DND-41 (cell line): ENCODE measurements at places on chromosomes 12 and 14.

GRCh38 chr12:8941691-8942478 lies 7.6 kb downstream of the M6PR start:
- no peak for DNase-seq

- no peak for DNase-seq
Measured at GRCh38 chr12:107891967-107892366, 117.5 kb downstream of the ASCL4 start.

GRCh38 chr12:77031745-77032144 lies 33.6 kb downstream of the E2F7 start:
- no peak for DNase-seq

DNA sequence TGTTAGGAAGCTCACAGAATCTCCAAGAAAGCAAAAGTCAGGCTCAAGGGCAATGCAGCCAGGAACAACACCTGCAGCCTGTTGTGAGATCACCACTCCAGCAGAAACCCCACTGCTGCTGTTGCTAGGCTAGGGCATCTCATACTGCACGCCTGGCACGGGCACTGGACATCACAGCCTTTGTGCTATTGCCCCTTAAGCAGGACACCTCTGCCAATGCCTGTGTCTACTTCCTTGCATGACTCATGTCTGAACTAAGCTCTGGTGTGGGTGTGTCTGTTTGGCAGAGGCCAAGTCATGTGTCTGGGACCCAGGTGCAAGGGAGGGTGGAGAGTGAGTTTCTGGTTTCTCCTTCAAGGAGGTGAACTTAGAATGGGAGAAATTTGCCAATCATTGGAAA lies 10.0 kb upstream of the DDX47 start:
- DNase-seq = peak; percentile 24

DNA sequence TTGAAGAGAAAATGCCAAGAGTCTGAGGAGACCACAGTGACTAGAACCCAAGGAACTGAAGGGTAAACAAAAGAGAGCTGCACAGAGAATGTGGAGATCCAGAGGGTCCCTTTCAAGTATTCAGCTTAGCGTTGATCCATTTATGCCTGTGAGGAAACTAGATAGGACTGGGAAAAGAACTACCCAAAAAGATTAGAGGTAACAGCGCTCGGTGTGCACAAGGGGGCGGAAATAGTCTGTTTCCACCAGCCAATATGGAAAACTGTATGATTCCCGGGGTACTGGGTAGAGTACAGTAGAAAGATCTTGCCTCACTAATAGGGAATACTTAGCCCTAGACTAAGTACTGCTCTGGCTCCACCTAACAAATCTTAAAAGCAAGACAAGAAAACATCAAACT lies 135.5 kb downstream of the DPF3 start:
- no peak for DNase-seq

DNA sequence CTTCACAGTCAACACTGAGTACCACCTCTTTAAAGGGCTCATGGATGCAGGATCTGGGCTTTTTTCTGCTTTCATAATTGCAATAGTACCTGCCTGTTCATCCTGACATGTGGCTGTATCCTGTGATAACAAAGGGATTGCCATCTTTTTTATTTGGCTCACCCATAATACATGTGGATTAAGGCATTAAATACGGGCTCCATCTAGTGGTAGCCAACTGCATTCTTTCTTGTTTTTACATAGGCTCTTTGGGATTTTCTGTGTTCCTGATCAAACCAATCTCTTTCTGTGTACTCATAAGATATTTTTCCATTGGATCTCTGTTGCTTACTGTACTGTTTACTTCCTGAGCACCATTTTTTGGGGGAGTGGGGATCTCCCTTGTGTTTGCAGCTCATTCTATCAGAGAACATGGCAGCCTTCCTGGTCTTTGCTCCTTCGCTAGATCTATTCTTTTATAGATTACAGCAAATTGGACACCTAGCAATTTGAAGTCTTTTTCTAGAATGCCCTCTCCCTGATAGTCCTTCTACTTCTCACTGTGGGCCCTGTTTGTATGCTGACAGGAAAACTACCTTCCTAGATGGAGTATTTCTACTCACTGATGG lies 723.4 kb upstream of the MDGA2 start:
- peak; percentile 8 for DNase-seq

DNA sequence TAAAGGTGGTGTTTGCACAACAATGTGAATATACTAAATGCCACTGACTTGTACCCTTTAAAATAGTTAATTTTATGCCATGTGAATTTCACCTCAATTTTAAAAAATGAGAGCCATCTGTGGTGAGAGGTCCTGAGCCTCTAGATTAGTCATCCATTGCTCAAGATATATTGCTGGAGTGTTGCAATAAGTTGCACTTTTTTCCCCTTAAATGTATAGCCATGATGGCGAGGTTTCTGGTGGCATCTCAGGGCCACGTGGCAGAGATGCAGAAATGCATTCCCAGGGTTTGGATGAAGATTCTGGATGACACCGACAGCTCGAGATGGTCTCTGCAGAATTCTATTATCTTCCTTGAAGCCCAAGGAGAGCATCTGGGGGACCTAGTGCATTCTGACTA lies 153.7 kb downstream of the AACS start:
- no peak for DNase-seq

DNA sequence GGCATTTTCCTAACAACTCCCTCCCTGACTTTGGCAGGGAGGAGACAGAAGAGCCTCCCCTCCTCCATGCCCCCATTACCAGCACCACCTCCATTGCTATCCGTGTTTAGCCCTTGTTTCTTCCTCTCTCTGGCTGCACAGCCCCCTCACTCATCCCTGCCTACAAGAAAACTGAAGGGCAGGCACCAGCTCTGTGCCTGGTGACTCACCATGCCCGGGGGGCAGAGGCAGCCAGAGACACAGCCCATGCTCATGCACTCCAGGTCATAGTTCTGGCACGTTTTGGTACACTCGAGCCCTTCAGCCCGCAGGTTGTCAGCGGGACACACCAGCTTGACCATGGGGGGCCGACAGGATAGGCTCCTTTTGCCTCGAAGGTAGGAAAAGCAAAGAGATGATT lies 80.4 kb downstream of the VWF start:
- DNase-seq = no peak

DNA sequence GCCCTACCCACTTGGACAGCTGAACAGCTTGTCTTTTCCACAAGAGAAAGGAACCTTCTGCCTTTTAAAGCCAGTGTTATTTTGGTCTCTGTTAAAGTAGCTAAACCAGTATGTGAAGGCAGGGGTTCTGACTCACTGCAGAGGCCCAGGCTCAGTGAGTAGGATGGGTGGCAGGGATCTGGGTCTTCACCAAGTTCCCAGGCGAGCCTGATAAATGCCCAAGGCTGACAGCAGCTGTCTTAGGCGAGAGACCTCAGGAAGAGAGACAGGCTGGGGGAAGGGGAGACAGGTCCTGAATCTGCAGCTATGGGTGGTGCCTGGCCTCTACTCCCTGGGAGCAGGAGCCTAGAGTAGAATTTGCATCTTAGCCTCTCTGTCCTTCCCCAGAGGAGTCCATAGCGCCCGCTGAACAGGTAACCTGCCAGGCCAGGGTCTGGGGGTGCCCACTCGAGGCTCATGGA lies 18.1 kb upstream of the KIF26A start:
- no peak for DNase-seq

- peak; percentile 31 for DNase-seq
Measured at GRCh38 chr12:116818341-116818856, 62.8 kb downstream of the HRK start.

GRCh38 chr12:51647647-51648046 lies 56.6 kb downstream of the SCN8A start:
- DNase-seq = no peak

GRCh38 chr14:72714871-72715214 lies 179.1 kb downstream of the DPF3 start:
- no peak for DNase-seq

DNA sequence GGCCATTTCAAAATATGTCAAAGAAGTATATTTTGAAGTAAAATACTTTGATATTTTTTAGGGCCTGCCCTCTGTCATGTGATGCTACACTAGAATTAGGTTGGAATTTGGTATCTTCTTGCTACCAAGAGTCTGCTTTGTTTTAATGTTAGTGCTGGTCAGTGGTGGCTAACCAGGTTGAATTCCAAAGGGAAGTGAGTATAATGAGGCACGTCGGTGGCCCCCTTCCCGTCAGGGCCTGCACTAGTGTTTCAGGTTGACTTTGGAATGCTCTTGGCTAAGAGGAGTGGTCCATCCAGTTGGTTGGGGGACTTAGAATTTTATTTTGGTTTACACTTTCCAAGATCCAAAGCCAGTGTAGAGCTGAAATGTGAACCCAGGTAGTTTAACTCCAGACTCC lies 185.4 kb downstream of the NOVA1 start:
- DNase-seq = no peak

DNA sequence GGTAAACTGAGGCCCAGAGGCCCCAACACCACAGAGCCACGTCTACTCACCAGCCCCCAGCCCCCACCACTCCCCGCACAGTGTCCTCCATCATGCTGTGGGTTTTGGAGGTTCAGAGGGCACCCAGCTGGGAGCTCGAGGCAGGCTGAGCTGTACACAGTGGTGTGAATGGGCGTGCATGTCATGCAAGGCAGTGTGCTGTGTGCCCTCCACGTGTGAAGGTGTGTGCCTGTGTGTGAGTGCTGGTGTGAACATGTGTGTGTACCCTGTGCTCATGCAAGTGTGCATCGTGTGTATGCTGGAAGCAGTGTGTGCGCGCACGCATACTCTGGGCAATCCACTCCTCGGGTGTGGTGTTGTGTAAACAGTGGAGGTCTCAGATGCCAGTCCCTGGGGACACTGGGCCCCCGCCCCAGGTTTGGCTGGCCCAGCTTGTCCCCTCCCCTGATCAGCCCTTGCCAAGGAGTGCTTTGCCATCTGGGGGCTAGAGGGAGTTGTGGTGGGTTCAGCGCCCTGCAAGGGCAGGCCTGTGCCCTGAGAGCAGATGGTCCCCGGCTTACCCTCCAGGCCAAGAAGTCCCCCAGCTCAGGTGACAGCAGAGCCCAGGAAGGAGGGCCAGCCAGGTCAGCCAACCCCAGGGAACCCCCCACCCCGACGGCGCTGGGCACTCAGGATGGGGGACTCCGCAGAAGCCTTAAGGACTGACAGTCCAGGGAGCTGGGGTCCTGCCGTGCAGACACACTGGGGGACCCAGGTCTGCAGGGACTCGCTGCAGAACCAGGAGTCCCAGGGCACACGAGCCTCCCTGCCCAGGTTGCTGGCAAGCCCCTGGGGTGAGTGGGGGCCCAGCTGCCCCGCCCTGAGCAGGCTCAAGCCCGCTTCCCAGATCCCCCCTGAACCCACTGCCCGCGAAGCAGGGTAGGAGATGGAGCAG lies 23.8 kb upstream of the GPR132 start:
- no peak for DNase-seq

DNA sequence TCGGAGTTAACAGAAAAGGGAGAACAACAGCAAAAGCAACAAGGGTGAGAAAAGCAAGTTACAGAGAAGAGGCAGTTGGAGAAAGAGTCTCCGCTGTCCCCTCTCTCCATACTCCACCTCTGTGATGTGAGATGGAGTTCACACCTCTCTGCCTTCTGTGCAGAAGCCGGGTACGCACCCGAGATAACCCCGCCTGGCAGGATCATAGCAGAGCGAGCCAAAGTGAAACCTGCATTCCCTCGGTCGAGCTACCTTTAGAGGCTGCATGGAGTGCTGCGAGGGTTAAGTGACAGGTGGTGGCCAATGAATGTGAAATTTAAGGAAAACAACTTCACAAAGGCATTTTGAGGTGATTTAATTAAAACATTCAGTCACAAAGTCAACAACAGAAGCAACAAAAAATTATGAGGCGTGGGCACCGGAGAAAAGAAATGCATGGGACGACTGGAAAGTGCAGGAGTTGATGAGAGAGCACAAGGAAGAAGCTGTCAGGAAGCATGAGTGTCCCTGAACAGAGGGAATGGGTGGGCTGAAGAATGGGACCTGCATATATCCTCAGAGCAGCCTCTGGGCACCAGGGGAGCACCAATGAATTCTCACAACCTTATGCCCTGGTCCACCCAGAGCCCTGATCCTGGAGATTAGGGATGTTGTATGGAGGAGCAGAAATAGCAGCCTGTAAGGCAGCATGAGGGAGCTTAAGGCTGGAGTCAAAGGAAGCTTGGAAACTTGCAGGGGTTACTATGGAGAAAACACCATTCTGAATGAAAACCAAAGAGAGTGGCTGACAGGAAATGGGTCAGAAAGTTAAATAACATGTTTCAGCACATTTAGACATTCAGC lies 208.3 kb downstream of the EMP1 start:
- no peak for DNase-seq

GRCh38 chr12:110920324-110920910 lies at the start of gene MYL2:
Gene MYL2, minus strand, starts transcription at chr12:110920579. Its CDS starts 50 bp downstream, at chr12:110920529.
- no peak for DNase-seq

GRCh38 chr14:94446126-94446525 lies 6.5 kb downstream of the SERPINA11 start:
- DNase-seq = no peak

DNA sequence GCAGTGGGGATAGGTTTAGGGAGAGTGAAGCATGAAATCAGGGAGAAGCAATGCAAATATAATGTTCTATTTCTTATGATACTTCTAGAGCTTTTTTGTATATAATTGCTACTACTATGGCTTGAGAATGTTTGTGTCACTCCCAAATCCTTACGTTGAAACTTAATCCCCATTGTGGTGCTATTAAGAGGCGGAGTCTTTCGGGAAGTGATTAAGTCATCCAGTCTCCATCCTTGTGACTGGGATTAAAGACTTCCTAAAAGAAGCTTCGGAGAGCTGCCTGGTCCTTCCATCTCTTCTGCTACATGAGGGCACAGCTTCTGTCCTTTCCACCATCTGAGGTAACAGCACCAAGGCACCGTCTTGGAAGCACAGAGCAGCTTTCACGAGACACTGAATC lies 81.2 kb downstream of the COX16 start:
- DNase-seq = no peak

- DNase-seq = no peak
Measured at GRCh38 chr12:91722072-91722471, 423.6 kb downstream of the BTG1 start.

DNA sequence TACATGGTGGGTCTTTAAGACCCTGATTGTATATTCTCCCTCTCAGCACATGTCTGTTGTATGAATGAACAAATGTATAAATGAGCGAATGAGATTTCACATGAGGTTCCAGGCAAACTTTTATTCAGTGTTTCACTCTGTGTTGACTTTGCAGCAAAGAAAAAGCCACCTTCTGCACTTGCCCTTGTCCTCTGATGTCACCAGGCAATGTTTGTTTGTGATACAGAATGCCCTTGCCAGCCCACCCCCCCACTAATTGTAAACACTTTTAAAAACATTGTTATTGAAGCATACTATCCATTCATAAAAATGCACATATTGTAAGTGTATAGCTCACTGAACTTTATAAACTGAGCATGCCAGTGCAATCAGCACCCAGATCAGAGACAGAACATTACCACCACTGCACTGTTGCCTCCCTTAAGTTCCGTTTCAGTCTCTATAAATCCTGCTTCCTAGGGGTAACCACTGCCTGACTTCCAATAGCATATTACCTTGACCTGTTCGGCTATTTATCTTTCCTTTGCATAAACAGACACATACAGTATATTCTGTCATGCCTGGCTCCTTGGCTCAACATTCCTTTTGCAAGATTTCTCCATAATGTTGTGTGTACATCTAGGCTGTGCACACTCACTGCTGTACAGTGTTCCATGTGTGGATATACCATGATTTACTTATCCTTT lies 11.3 kb upstream of the LTA4H start:
- no peak for DNase-seq
